EL (cell line): ENCODE measurements at places on chromosomes 16 and 17.

- DNase-seq: no peak
Observed at GRCh38 chr16:12569061-12569460, 234.6 kb downstream of the CPPED1 start.

DNA sequence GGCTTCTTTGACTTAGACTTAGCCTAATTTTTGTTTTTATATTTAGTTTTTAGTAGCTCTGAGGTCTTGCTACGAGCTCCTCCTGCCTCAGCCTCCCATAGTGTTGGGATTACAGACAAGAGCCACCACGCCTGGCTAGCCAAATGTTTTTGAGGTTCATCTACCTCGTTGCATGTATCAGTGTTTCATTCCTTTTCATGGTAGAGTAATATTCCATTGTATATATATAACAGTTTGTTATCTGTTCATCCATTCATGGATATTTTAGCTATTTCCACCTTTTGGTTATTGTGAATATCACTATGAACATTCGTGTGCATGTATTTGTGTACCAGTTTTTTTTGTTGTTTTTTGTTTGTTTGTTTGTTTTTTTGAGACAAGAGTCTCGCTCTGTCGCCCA is 12.2 kb downstream of the NOL11 start:
- DNase-seq: no peak

DNA sequence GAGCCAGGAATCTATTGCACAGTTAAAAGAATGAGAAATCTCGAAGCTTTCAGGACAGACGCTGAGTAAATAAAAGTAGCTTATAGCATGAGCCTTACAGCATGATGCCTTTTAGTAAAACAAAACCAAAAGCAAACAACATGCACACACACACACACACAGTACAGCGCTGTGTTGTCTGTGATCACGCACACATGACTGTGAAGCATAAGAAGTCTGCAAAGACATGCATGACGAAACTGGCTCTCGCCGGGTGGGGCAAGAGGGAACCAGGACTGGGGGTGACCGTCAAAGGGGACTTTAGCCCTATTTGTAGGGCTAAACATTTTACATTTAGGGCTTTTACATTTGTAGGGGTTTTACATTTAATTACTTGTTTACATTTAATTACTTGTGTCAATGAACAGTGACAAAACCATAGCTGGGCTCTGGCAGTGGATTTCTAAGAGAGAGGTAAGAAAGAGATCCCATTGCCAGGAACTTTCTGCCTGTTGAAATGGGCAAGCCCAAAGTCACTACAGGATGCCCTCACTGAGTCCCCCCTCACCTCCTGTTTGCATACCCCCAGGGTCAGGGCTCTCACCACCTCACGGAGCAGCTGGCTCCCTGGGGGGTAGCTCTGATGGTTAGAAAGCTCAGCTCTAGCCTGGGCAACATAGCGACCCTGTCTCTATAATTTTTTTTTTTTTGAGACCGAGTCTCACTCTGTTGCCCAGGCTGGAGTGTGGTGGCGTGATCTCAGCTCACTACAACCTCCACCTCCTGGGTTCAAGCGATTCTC is 2.0 kb upstream of the TNFRSF13B start:
- DNase-seq: no peak

GRCh38 chr17:45394913-45395568 is 37.6 kb downstream of the ARHGAP27 start:
- DNase-seq: peak; percentile 86

DNA sequence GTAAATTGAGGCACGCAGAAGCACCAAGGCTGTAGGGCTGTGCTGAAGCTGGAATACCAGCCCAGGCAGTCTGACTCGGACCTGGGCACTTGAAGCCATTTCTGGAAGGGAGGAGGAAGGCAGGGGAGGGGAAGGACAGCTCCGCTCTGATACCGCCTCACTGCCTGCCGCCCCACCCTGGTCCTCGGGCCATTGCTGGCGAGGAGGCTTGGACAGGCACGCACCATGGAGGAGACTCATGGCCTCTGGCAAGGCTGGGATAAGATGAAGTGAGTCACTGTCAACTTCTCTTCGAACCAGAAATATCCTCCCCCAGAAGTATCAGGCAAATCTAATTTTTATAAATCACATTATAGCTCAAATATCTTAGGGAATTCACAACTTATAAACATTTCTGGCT is 81.3 kb downstream of the SDK2 start:
- DNase-seq: no peak

GRCh38 chr17:45316434-45317110 is at the start of gene MAP3K14:
Gene MAP3K14, minus strand, starts transcription at chr17:45317020. Its CDS starts 26,275 bp downstream, at chr17:45290745.
- DNase-seq: peak; percentile 71

GRCh38 chr16:54510685-54511221 is 224.2 kb upstream of the IRX3 start:
- no peak for DNase-seq

DNA sequence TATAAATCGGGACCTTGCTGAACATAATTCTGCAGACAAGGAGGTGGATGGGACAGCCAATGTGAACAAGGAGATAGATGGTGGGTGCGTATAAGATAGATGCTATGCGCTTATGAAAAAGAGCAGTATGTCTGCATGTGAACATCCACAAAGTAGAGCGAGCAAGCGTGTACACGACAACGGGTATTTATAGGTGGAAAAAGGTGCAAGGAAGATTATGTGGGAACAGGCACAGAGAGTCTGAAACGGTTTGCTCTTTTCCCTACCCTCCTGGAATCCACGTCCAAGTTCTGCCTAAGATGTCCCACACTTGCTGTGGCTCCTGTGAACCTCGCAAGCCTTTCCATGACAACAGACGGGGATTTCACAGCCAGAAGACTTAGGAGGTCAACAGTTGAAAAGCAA is 43.0 kb downstream of the SNX11 start:
- DNase-seq: no peak

DNA sequence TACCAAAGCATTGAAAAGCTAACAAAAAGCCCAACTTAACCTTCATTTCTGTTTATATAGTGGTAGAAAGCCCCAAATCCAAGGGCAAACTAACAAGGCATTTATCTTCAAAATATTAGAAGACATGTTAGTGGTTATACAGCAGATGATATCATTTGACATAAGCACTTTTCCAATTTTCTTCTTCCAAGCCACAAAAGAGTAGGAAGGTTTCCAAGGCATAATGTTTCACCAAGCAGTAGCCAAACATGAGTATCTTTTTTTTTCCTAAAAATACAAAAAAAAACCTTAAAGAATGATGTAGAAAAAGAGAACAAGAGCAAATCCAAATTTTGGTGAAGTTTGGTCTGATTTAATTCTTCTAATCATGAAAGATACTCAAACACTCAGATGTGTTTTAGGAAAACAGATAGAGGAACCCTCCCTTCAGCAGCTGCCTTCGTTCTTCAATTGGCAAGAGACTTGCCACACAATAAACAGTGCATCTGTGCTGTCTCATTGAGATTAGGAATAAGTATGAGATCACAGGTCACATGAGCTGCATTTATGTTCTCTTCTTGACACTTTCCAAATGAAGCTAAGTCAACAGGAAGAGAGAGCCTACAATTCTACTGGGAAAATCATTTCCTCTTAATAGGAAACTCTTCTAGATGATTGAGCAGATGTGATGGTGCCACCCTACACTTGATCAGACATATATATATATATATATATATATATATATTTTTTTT is 106.7 kb downstream of the TTC19 start:
- no peak for DNase-seq

DNA sequence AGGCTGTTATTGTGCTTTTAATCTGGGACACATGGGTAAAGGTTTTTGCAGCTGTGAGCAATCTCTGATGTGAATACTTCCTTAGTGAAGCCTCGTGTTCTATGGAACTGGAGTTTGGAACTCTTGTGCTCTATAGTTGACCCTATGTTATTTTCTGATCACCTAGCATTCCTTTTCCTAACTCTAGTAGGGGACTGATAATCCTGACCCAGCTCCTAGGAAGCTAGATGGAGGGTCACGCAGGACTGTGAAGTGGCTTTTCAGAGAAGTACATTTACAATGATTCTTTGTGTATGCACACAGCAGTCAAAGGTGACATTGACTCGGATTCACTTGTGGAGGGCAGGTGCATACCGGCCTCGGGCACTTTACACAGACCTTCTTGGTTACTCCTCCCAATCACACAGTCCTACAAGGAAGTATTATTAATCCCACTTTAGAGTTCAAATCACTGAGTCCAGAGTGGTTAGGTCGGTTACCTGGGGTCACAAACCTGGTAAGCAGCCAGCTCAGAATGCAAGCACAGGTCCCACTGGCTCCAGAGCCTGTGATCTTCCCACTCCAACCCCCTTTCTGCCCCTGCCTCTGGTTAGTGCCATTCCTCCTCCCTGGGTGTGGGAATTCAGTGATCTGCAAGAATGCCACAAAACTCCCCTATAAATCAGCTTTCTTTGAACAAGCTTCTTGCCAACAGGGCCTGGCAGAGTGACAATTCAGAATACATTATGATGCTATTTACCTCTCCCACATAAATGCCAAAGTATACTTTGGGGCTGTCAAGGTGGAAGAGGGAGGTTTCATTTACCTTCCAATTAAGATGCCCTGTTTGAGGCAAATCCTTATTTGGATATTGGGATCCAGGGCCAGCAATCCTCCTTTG is 7.1 kb downstream of the CHD9NB start:
- DNase-seq: no peak

GRCh38 chr17:65742403-65743307 is 181.2 kb upstream of the AXIN2 start:
- DNase-seq: peak; percentile 89

GRCh38 chr17:83077411-83077810 is 2.0 kb upstream of the METRNL start:
- DNase-seq: no peak

- peak; percentile 23 for DNase-seq
Observed at GRCh38 chr17:82802075-82802780, 37.6 kb downstream of the ZNF750 start.

DNA sequence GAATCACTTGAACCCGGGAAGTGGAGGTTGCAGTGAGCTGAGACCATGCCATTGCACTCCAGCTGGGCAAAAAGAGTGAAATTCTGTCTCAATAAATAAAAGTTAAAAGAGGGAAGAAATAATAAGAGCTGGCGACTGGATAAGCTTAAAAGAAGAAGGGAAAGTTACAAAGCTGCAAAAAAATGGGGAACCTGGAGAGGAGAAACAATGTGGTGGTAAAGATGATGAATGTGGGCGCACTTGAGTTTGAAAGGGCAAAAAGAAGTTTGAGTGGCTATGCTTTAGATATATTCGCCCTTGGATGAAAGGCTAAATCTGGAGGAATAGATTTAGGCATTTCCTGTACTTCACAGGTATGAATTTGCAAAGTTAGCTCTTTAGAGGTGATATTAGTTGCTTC is 53.0 kb upstream of the YPEL2 start:
- no peak for DNase-seq
